Islet precursor cell (in vitro differentiated cells): ENCODE measurements at places on chromosomes 5 and 9.
A peak's percentile ranks its signal among the peaks of the same experiment; 100 is the strongest.

GRCh38 chr5:94397508-94397907 lies 220.9 kb downstream of the KIAA0825 start:
- no peak for DNase-seq

- peak; percentile 59 for DNase-seq
Measured at GRCh38 chr5:138330813-138331448, 673 bp downstream of the CDC25C start.

- DNase-seq, result no peak
Measured at GRCh38 chr5:54443270-54443669, 12.2 kb upstream of the HSPB3 start.

GRCh38 chr9:14323083-14323971 lies 9.4 kb upstream of the NFIB start:
- DNase-seq, result no peak

- DNase-seq, result no peak
Measured at GRCh38 chr5:39691136-39691535, 266.4 kb upstream of the DAB2 start.

DNA sequence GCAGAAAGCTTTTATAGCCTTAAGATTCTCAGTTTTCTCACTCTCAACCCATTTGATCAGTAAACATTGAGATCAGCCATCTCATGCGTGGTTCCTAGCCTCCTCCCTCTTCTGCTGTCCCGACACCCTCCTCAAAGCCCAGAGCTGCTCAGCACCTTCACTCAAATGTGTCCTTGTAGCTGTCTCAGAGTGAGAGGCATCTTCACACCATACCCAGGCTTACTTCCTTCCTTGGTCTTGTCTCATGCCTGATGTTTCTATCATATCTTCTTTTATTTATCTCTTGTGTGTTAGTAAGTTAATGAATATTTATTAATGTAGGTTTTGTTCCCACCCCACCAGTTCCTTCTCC lies 72.4 kb upstream of the SNX2 start:
- DNase-seq, result no peak

GRCh38 chr5:169801324-169801777 lies 164.3 kb downstream of the DOCK2 start:
- no peak for DNase-seq

DNA sequence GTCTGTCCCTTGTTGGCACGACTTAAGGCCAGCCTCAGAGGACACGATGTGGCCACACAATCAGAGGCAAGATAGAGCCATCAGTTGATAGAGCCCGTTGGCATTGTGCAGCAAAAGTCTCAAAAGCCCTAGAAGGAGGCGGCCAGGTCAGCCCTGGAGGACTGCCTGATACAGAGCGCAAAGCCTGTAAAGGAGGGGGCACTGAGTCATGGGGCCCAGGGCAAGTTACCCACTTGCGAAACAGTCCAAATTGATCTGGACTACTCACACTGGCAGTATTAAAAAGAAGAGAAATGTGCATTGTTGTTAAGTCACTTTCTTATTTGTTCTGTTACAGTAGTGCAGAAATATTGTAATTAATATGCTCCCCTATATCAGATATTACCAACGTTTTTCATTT lies 51.5 kb downstream of the KLF9 start:
- DNase-seq, result no peak

- no peak for DNase-seq
Measured at GRCh38 chr5:100826133-100826532, 76.9 kb downstream of the ST8SIA4 start.

GRCh38 chr5:138721979-138722378 lies 31.2 kb upstream of the CTNNA1 start:
- no peak for DNase-seq
